ENCODE measurements at places on chromosomes 3 and 15.

DNA sequence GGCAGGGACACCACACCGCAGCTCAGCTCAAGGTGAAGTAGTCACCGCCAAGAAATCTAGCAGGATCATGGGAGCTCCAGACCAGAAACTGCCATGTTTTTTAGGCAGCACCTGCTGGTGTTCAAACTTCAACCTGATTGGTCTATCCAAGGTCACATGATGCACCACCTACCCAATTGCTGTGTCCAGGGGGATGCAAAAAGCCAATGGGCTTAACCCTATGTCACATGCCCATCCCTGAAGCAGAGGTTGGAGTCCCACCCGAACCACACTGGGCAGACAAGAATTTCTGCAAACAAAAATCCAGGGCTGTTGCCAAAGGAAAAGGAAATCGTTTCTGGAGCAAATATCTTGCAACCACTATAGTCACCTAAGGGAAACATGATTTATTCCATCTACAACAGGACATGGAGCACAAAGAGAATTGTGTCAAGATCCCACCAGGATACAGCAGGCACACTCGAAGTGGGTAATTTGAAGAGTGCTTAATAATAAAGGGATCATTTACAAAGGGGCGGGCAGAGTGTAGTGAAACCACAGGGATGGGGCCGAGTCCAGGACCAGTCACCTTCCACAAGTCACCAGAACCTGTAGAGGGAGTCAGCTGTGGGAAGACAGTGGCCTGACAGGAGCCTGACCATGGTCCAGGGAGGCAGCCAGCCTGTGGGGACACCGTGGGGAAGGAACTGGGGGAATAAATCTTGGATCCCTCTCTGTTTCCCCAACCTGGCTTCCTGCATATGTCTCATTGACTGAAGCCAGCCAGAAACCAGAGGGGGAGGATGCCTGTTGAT lies 34.2 kb upstream of the TSEN2 start:
- DNase-seq, result no peak

- no peak for DNase-seq
Measured at GRCh38 chr15:63870487-63871209, 36.9 kb upstream of the HERC1 start.

DNA sequence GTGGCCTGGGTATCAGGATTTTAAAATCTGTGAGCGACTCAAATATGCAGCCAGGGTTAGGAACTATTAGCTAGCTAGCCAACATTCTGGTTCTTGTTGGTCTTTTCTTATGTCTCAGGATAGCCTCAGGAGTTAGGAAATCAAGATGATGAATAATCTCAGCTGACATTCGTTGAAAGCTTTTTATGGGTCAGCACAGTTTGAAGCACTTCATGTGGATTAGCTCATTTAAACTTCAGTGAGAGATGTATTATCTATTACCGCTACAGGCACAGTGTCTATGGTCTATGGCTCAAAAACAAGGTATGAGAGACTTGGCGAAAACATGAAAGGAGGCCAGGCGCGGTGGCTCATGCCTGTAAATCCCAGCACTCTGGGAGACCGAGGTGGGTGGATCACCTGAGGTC lies 187.5 kb upstream of the THRB start:
- no peak for DNase-seq

DNA sequence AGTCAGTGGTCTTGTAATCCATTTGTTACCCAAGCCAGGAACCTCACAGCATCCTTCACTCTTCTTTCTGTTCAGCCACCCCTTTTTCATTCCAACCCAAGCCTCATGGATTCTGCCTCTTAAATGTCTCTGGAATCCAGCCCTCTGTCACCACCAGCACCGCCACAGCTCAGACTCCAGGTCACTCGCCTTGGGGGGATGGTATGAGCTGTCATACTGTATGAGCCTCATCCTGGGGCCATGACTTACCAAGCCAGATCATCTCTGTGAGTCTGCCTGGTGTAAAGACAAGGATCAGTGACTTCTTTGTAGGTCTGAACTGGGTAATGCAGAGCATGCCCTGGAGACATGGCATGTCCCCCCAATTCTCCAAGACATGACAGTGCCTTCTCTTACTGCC lies 79.6 kb downstream of the PGPEP1L start:
- DNase-seq, result no peak

DNA sequence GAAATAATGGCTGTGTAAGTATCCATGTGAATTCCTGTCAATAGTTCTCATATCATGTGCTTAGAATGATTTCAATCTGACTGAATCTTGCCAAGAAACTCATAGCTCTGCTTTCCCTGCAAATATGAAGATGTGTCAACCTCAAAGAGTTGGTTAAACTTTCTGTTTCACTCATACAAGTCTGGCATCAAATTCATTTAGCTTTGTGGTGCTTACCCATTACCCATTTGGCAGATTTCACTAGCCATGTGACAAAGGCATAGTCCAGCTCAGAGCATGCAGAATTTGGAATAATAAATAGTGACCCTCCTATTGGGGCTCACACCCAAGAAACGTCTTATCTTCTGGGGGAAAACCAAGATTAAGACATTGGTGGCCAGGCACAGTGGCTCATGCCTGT lies 256.6 kb upstream of the TPRG1 start:
- no peak for DNase-seq

- no peak for DNase-seq
Measured at GRCh38 chr3:42175386-42176240, 84.5 kb downstream of the TRAK1 start.

All from stimulated activated CD8-positive, alpha-beta memory T cell treated with anti-CD3 and anti-CD28 coated beads, Interleukin-12 subunit alpha, Interleukin-12 subunit beta, amount 100 ng/mL, for 1 hour (primary cell).